ENCODE measurements at places on chromosomes 1 and 21.

DNA sequence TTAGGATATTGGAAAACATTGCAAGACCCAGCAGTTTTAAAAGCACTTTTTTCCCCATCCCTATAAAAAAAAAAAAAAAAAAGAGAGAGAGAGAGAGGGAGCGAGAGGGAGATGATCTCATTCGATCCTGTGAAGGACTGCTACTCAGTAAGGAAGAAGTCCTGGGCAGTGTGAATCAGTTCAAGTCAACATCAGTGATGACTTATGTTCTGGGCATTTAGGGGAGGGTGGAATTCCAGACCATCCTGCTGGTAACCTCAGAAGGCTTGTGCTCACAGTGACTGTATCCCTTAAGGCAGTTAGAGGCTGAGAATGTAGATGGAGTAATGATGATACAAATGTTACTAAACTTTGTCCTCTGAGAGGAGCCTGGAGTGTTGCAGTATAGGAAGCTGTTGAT, 151.4 kb downstream of the TGFB2 start:
- DNase-seq = no peak

- DNase-seq = no peak
Measured at GRCh38 chr1:244162786-244163530, 111.9 kb downstream of the ZBTB18 start.

GRCh38 chr1:11289064-11289463, 16.1 kb downstream of the UBIAD1 start:
- DNase-seq = no peak

DNA sequence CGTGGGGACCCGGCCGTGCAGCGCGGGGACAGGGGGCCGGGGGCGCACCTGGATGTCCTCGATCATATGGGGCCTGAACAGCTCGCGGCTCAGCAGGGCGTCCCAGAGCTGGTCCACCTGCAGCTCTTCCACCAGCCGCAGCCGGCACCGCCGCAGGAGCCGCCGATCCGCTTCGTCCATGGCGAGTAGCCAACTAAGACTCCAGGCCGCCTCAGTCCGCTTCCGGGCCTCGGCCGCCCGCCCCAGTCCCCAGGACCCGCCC, at the start of gene CASP9:
Gene CASP9 (minus strand): TSS at position 195 of the 262 bp plus-strand sequence. CDS start 15 bp downstream, at position 180.
- no peak for DNase-seq

GRCh38 chr1:6822530-6823359, 37.5 kb downstream of the CAMTA1 start:
- no peak for DNase-seq

DNA sequence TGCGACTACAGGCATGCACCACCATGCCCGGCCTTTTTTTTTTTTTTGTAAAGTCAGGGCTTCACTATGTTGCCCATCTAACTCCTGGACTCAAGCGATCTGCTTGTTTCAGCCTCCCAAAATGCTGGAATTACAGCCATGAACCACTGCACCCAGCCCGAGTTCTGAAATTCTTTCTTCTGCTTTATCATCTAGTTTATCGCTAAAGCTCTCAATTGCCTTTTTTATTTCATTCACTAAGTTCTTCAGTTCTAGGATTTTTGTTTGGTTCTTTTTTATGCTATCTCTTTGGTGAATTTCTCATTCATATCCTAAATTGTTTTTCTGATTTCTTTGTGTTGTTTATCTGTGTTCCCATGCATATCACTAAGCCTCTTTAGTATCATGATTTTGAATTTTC, 27.0 kb downstream of the KIAA0319L start:
- no peak for DNase-seq

DNA sequence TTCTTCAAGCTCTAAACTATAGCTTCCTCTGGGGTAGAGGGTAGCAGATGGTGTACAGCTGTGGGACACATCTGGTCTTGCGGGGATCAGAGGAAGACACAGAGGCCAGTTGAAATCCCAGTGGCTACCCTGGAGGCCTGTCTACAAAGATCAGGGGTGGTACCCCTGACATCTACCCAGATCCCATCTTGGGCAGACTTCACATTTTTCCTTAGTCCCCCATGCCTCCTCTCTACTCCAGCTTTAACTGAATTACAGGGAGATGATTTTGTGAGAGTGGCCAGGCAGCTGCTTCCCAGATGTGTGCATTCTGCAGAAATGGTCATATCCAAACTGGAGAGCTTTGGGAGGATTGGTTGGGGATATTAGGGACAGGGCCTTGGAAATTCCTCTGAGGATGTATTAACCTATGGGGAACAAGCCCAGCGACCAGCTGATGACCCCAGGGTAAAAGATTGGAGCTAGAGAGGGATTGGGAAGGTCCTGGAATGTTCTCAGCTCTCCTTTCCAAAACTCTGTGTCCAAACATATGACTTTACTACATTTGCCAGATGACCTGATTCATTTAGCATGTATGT, 9.6 kb upstream of the CD34 start:
- DNase-seq = no peak

- DNase-seq = no peak
Measured at GRCh38 chr21:18244671-18245463, at the start of gene CHODL. Gene CHODL, plus strand, starts transcription at chr21:18244833. Its CDS starts 391 bp downstream, at chr21:18245224.

GRCh38 chr1:33710967-33711366, 152.9 kb upstream of the HMGB4 start:
- DNase-seq = no peak

- DNase-seq = peak; percentile 64
Measured at GRCh38 chr1:1344655-1345361, 4.4 kb downstream of the DVL1 start.

DNA sequence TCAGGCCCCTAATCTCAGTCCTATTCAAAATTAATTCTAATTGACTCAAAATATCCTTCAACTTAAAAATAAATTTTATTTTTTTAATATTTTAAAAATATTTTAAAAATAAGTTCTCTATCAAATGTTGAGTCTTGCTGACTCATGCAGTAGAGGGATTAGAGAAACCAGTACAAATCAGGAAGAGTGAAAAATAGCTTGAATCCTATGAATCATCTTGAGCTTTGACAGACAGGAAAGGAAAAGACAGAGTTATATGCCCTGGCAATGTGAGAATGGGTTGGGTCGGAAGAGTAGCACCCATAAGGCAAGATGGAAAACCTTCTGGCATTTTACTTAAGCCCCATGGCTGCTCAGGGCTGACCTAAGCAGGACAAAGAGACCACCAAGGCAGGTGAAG, 346.6 kb upstream of the RUNX1 start:
- DNase-seq = no peak

DNA sequence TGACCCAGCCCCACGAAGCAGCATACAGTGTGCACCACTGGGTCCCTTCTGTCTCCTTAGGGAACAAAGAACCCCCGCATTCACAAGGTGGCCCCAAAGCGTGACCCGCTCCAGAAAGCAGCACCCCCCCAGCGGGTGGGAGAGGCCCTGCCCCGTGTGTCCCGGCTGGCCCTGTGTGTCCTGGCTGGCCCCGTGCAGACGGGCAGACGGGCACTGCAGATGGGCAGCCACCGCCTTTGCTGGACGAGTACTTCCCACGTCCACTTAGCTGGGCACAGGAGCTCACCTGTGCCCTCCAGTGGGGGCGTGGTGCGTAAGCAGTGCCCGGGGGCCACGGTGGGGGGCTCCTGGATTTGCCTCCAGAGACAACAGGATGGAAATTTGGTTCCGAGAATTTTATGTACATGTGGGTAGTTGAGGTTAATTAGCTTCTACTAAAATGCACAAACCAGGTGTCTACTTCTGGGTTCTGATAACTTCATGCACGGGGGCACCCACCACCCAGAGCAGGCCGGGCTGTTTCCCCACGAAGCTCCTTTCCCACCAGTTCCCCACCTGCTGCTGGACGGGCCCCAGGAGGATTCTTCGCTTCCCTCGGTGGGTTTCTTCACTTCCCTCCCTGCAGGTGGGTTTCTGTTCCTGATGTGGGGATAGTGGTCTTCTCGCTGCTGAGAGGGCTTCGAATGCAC, 33.2 kb upstream of the SLC19A1 start:
- DNase-seq = no peak

- no peak for DNase-seq
Measured at GRCh38 chr1:192474080-192474683, 101.4 kb upstream of the RGS1 start.

- DNase-seq = no peak
Measured at GRCh38 chr1:201646411-201647022, 107.6 kb downstream of the NAV1 start.

DNA sequence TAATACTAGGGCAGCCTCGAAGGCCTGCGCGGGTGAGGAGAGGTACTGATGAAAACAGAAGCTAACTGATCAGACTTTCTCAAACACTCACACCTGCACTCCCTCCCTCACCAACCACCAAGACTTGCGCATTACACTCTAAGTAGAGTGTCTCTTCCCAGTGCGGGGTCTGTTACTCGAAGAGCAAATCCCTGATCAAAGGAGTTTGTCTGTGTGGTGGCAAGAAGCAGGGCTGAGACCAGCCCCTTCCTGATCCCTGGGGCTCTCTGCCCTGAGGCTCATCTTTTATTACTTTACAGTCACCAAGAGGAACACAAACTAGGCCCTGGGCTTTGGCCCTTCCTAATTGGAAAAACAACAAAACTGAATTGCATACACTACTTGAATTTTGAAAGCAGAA, 19.5 kb upstream of the TSNAX start:
- no peak for DNase-seq

GRCh38 chr1:236904892-236905741, 99.1 kb downstream of the MT1HL1 start:
- DNase-seq = no peak

GRCh38 chr1:27356619-27357280, 10.0 kb downstream of the MAP3K6 start:
- DNase-seq = peak; percentile 72

- DNase-seq = no peak
Measured at GRCh38 chr1:32122151-32122550, 14.3 kb downstream of the KPNA6 start.

GRCh38 chr1:54987919-54988705, 7.7 kb downstream of the TMEM61 start:
- DNase-seq = no peak

DNA sequence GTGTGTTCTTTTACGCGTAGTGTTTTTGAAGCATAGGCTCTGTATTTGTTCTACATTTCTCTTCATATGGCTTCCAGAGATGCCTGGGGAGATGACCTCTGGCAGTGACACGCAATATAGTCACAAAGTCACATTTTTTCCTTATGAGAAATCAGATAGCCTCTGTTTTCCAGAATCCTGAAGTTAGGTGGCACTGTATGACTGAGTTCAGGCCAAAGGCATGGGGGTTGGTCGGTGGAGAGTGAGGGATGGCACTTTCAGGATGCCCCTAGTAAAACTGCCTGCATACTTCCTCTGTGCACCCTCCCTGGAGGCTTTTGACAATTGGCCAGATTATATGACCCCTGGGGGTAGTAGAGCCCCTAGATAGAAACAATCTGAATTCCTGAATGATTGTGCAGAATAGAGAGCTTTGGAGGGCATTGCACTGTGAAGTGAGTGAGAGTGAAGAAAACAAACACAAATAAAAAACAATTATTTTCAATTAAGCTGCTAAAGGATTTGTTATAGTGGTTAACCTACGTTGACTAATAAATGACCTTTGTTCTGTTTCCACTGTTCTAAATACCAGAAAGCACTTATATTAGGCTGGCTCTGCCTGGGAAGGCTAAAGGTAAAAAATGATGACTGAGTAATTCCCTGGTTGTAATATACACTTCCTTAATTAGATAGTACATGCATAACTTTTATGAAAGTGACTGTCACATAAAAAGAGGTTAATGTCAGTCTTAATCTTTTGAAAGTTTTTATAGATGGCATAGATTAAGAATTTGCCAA, 1660.8 kb downstream of the PLA2G4A start:
- DNase-seq = no peak

DNA sequence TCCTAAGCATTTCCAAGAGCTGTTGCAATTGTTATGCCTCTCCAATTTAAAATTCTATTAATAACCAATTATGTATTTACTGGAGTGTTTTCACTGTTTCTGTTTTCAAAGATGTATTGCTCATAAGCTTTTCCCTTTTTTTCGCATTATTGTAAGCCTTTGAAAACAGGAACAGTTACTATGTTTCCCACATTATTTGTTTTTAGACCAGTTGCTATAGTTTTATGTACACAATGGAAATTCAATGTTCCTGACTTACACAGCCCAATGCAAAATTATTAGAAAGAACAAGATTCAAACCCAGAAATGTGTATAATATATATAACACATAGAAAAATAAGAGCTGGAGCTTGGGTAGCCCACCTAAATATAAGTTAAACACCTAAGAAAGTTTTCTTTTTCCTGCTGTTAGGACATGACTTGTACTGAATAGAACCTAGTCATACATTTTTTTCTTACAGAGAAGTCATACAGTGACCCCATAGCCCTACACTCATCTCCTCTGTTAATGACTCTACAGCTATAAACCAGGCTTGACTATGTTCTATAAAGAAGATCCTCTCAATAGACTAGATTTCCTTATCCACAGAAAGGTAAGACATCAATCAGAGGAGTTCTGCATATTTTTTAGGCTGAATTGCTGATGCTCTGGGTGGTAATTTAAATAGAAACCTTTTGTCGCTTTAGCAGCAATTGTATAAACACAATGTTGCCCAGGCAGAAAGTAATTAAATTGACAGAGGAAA, 299.6 kb downstream of the USH2A start:
- no peak for DNase-seq

DNA sequence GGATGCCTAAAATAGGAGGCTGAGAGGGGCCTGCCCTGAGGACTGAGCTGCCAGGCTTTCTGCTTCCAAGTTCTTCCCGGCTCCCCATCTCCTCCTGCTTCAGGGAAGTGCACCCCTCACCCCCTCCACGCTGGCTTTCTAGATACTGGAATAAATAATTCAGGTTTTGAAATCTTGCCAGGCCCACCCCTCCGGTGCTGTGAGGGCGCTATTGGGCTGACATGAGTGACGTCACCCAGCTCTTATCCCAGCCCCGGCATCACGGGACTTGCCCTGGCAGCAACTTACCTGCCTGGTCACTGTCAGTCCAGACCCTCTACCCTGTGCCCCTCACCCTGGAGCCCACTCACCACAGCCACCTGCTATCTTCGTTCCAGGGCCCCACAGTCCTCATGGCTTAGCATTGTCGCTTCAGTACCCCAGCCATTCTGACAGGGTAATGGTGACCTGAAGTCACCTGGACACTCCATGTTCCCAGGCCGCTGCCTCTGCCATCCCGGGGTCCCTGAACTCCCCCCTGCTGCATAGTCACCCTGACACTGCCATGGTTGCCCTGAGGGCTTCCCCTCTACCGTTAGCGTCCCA, 819 bp upstream of the GPR3 start:
- DNase-seq = peak; percentile 41

- DNase-seq = no peak
Measured at GRCh38 chr1:216702170-216702569, 21.1 kb downstream of the ESRRG start.

GRCh38 chr1:39528082-39528481, 36.6 kb downstream of the BMP8A start:
- DNase-seq = no peak
